ENCODE measurements at places on chromosomes 4 and X.

DNA sequence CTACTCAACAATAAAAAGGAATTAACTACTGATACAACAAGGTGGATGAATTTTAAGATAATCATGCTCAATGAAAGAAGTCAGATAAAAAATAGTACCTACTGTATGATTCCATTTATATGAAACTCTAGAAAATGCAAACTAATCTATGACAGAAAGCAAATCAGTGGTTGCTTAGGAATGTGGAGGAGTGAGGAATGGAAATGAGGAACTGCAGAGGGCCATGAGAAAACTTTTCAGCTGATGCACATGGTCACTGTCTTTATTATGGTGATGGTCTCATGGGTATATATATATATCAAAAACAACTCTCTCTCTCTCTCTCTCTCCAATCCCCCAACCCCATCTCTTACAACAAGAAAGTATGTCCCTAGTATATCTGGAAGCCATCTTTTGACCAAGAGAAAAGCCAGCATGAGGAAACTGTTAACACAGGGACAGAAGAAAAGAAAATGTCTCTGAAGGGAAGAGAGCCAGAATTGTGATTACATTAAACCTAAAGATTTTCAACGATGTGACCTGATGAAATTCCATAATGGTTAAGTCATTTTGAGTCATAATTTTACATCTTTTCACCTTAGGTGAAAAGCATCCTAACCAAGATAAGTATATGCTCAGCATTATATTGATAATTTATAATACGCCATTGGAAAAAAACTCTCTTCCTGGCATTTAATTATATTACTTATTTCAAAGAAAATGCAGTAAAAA, 8.5 kb upstream of the NFKB1 start:
- DNase-seq, result no peak

GRCh38 chr4:82223715-82224114, 150.1 kb downstream of the HNRNPD start:
- DNase-seq, result no peak

DNA sequence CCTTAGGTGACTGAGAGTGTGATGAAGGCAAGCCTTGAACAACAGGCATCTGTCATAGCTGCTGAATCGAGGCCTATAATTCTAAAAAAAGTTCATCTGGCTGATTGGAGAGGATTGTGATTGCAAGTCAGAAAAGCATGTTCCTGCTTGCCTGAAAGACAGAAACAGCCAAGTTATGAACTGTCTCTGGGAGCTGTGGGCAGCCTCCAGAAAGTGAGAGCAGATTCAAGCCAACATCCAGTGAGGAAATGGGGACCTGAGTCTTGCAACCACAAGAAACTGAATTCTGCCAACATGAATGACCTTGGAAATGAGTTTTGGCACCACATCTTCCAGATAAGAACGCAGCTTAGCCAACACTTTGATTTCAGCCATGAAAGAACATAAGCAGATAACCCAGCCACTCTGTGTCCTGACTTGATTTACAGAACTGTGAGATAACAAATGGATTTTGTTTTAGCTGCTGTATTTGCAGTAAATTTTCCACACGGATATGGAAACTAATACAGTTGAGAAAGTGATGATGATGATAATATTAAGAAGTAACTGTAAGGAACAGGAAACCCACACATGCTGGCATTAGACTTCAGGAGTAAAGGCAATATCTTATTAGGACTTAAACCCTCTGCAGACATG, 240.3 kb upstream of the NDST3 start:
- no peak for DNase-seq

GRCh38 chrX:39900777-39901170, 197.0 kb downstream of the BCOR start:
- no peak for DNase-seq

- no peak for DNase-seq
Observed at GRCh38 chr4:102781570-102781969, 20.8 kb upstream of the MANBA start.

DNA sequence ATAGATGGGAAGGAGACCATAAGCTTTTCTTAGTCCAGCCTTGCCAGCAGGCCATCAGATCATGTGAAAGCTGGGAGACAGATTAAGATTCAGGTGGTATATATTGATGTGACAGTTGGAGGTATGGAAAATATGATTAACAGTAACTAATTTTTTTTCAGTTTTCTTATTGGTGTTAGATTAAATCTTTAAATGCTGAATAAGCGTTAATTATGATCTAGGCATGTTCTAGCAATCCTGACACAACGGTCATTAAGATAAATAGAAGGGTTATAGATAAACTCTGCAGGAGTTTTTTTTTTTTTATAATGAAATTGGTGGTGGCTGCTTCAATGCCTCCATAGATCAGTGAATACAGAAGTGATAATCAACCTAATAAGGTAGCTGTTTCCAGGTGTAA, 649.5 kb upstream of the TENM3 start:
- no peak for DNase-seq

- no peak for DNase-seq
Observed at GRCh38 chr4:13284932-13285331, 199.2 kb downstream of the RAB28 start.

- DNase-seq, result no peak
Observed at GRCh38 chr4:36292556-36293188, 11.3 kb downstream of the DTHD1 start.

DNA sequence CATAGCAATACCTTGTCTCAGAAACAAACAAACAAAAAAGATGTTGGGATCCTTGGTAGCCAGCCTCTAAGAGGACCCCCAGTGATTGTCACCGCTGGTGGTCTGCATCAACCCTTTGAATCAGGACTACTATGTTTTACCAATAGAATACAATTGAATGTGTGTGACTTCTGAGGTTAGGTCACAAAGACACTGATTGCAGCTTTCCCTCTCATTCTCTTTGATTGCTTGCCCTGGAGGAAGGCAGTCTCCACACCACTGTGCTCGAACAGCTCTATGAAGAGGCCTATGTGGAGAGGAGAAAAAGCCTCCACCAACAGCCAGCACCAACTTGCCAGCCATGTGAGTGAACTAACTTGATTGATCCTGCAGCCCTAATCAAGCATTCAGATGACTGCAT, 2.8 kb upstream of the SMIM14 start:
- no peak for DNase-seq

DNA sequence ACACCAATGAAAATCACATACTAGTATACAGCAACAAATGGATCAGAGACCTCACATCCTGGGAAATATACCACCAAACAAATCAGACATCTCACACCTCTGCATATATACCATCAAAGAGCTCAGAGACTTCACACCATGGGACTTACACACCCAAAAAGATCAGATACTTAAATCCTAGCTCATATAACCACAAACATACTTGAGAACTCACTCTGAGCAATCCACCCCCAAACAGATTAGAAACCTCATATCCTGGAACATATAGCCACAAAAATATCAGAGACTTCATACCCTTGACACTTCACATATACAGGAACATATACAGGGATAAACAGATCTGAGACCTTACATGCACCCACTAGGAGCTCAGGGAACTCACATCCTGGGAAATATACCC, 32.1 kb downstream of the SUV39H1 start:
- no peak for DNase-seq

GRCh38 chrX:13808293-13808692, 8.6 kb downstream of the GPM6B start:
- DNase-seq, result no peak

DNA sequence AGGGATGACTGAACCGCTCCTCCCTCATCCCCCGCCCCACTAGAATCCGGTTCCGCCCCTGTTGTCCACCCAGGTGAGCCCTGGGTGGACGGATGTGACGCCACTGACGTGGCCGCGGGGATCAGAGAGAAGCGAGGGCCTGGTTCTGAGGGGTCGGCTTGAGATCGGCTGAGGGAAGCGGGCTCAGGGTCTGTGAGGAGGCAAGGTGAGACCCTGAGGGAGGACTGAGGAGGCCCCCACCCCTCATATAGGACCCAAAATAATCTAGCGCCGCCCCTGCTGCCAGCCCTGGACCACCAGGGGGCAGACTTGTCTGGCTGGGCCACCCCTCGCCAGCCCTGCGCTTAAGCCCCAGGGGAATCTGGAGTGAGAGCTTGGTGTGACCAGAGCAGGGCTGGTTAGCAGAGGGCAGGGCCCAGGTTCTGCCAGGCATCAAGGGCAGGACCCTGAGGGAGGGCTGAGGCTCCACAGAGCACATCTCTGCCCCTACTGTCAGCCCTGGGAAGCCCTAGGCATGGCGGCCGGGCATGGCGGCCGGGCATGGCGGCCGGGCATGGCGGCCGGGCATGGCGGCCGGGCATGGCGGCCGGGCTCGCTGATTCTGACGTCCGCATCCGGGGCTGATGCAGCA, at the start of gene MAGEA8:
TSS of gene MAGEA8 (plus strand) at position 103 of the 631 bp plus-strand sequence. CDS start 3,090 bp downstream, outside the sequence.
- no peak for DNase-seq

DNA sequence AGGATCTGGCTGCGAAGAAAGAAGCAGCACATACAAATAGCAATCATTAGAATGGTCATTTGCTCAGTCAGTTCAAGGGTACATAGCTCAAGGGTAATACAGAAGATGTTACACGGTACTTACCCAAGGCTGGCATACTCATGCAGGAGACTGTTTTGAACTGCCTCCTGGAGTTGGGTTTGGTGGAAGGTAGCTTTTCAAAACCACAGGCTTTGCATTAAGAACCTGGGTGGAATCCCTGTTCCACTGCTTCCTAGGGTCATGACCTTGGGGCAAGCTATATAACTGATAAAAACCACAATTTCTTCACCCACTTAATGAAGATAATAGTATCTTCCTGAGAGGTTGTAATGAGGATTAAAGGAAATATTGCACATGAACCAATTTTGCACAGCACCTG, 36.5 kb downstream of the TBC1D9 start:
- DNase-seq, result no peak

DNA sequence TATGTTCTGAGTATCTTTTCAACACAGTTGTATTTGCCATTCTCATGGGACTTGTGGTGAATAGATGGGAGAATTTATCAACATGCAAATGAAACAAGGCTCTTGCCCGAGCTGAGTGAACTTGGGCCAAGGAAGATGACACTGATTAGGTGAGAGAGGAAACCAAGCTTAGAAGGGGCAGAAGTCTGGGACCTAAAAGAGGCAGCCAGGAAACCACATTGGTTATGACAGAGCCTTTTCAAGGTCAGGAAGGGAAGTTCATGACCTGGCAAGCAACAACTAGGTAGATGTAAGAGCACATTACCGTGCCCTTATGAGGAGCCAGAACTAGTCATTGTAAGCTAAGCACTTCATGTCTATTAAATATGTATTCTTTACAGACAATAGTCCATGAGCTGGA, 590.3 kb downstream of the PACRGL start:
- DNase-seq, result no peak

DNA sequence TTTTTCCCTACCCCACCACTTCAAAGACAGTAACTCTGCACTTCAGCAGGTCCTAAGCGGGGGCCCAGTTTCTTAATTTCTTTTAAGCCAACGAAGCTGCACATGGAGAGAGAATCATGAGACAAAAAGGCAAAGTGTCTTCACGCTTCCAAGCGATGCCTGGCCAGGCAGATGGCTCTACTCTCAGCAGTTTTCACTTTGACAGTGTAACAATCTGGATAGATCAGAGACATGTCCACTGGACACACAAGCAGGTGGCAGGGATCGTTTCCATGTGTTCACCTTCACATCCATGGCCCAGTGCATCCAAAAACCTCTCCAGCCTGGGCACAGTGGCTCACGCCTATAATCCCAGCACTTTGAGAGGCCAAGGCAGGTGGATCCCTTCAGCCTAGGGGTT, 27.8 kb downstream of the PPP2R2C start:
- no peak for DNase-seq

DNA sequence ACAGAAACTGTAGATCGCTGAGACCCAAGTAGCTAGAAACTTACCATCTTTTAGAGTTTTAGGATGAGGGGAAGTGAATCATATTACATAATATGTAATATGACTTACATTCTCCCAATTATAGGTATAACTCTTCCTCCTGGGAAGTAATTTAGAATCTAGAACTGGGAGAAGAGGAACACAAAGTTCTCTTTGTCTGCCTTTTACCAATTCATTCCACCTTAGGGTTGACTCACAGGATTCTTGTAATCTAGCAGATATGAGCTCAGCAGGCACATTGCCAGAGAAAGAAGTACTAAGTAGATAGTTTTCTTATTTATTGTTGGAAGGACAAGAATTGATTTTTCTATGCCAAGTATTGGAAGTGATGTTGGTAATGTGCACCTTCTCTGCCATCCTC, 58.0 kb upstream of the CCSER1 start:
- DNase-seq, result no peak

- no peak for DNase-seq
Observed at GRCh38 chr4:157048248-157048647, 27.7 kb upstream of the GLRB start.

GRCh38 chr4:121827853-121828252, 4.2 kb upstream of the CCNA2 start:
- DNase-seq, result no peak

- DNase-seq, result no peak
Observed at GRCh38 chr4:8540586-8540985, 39.6 kb upstream of the GPR78 start.

DNA sequence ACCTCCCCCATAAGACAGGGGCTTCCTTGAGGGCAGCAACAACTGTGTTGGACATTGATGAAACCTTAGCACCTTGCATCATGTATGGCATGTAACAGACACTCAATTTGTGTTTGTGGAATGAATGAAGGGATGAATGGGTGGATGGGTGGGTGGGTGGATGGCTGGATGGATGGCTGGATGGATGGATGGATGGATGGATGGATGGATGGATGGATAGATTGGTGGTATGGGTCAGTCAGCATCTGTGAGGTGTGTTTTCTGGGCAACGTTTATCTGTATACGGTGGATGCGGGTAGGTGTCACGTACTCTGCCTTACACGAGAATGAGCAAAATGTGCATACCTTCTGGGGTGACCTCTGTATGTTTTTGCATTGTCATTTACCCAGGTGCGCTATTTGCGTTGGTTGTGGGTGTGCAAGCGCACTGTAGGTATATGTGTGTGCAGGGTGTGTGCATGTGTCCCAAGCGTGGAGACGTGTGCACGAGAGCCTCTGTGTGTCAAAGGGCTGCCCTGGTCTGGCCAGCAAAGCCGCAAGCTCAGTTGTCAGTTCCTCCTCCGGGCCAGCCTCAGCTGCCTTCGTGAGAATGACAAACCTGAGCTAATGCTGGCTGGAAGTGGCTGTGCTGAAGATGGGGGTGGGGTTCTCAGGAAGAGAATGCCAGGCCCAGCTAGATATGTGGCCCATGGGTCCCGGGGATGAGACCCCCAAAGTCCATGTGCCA, 26.5 kb downstream of the ELF4 start:
- no peak for DNase-seq

GRCh38 chr4:38129460-38130227, 169.4 kb downstream of the PTTG2 start:
- DNase-seq, result no peak

Data from stimulated activated CD8-positive, alpha-beta memory T cell treated with anti-CD3 and anti-CD28 coated beads, Interleukin-4, amount 100 ng/mL, for 4 hours (primary cell).